ENCODE measurements at places on chromosomes 11 and 22.
A peak's percentile ranks its signal among the peaks of the same experiment; 100 is the strongest.

DNA sequence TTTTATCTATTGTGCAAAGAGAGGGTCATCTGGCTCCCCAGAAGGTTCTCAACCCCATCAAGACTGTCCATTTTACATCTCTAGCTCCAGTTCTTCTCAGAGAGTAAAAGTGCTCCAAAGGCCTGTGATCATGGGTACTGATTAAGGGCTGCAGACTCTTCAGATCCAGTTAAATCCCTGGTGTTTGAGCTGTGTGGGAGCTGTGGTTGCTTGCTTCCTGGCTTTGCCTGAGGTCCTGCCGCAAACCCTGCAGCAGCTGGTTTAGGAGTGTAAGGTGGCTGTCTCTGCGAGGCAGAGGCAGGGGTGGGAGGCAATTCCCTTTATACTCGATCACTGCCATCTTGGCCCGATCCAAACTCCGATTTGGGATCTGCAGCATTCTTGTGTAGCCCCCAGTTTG, 1.2 kb downstream of the MRPL17 start:
- peak; percentile 35 for DNase-seq

- DNase-seq: peak; percentile 42
These were observed 3.0 kb upstream of the CHEK1 start for GRCh38 chr11:125621995-125622394.

DNA sequence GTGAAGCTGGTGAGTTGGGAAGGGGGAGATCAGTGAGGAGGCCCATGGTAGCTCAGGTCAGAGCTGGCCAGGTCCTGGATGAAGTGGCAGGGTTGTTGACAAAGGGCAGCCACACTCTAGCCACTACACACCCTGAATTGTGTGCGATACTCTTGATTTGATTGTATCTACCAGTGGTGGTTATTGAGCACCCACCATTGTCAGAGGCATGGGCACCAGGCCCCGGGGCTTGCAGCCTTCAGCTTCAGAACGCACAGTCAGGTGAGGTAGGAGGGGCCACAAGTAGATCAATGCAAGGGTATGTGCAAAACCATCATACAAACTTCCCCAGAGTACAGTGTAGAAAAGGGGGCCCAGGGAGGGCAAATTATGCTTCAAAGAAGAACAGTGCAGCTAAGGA, 38.1 kb downstream of the MICAL2 start:
- DNase-seq: no peak

DNA sequence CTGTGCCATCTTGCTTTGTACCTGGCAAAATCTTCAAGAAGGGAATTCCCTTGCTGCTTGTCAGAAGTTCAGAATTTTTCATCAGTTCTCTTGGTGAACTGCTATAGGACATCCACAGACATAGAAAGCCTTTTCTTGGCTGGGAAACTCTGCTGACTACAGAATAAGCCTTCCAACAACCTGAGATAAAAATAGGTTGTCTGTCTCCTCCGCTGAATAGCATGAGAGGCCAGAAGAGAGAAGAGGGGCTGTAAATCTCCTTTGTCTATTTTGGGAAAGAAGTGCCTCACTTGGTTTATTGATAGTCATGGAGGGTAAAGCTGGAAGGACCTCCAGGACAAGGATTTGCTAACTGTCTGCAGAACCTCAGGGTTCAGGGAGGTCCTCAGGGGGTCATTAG, 48.2 kb downstream of the C11orf91 start:
- no peak for DNase-seq

- peak; percentile 20 for DNase-seq
These were observed 136.4 kb downstream of the CCDC81 start for GRCh38 chr11:86511086-86511551.

DNA sequence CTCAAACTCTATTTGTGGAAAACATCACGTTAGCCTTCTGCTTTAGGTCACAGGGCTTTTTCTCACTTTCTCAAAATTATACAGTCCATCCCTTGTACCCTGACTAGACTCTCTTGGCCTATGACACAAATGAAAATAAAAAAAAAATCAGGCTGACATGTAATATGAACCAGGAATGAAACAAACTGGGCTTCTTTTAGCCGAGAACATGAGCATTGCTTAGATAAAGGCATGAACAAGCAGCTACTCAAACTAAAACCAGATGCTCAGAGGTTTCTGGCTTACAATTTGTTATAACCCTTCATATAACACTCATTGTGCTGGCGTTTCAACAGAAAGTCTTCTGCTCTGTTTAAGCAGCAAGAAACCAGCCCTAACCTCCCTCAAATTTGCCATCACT, 265.5 kb upstream of the NARS2 start:
- DNase-seq: no peak

DNA sequence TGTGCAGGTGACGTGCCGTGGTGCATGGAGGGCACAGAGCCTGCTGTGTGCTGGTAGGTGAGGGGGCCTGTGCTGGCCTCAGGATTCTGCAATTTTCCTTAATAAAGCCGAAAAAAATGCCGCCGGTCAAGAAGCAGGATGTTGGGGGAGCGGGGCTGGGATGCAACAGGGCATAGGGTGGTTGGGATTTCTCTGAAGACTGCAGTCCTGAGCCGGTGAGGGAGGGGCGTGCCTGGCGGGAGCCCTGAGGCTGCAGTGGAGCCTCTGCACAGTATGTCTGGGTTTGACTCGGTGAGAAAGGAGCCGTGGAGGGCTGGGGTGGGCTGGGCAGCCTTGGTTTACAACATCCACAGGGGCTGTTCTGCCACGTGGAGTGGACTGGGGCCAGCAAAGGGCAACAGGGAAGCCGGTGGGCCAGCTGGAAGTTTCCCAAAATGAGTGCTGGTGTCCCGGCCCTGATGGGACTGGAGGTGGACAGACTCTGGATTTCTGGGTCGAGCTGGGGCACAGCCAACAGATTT, 1.3 kb downstream of the CDHR5 start:
- DNase-seq: no peak
